ENCODE measurements at places on chromosomes 1 and 21. TPM values are rescaled to one million over a fixed set of nuclear protein-coding genes. Genes with fewer than 3 reads are reported as not detected.

The GUCA2B gene
- total RNA-seq, result not detected

The LAD1 gene
- 220 TPM for total RNA-seq

The OR10T2 gene
- not detected for total RNA-seq

GRCh38 chr1:114040273-114041015 lies 61.2 kb downstream of the OLFML3 start:
- peak; percentile 24 for DNase-seq

- no peak for DNase-seq
Measured at GRCh38 chr1:172351346-172351745, 69.1 kb upstream of the C1orf105 start.

- DNase-seq, result no peak
Measured at GRCh38 chr1:179516976-179517705, 58.6 kb downstream of the NPHS2 start.

DNA sequence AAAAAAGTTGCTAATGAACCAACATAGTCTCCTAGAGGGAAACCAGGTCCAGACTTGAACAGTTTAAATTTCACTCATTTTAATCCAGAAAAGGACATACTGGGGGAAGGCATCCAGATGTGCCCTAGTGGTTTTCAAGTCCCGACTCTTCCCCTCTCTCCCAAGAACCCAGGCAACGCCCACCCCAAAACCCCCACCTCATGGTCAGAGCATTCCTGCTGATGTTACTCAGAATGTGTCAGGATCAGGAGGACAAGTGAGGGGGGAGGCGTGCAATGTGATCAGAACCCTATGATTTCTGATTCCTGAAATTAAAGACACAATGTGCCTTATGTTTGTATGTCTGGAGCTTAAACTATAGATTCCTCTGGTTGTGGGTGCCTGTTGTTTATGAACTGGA lies 1.6 kb upstream of the CTSK start:
- peak; percentile 91 for DNase-seq

GRCh38 chr1:203544485-203544884 lies 50.5 kb downstream of the OPTC start:
- no peak for DNase-seq

DNA sequence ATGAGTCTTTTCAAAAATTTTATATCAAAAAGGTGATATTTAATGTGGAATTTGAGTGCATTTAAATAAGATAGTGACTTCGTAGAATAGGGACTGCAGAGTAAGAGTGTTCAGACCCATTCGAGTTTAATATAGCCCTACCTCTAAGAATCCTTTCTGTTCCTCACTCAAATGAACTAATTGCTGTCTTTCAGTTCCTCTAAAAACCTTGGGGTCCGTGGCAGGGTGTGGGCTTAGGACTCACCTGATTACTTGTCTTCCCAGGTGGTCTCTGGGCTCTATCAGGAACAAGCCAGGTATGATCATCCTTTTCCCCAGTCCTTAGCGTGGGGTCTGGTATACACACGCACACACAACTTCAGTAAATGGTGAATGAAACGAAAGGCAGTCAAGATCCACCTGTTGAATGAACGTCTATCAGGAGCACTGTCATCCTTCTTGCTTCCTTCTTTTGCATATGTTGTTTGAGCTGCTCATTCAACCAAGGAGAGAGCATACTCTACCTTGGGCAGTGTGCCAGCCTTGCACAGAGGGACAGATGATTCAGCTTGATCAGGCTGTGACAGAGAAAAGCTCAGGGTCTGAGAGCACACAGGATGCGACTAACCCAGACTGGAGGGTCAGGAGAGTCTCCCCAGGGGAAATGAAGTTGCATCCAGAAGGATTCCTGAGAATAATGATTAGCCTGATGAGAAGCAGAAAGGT lies 1.2 kb upstream of the RNF11 start:
- DNase-seq, result peak; percentile 70

DNA sequence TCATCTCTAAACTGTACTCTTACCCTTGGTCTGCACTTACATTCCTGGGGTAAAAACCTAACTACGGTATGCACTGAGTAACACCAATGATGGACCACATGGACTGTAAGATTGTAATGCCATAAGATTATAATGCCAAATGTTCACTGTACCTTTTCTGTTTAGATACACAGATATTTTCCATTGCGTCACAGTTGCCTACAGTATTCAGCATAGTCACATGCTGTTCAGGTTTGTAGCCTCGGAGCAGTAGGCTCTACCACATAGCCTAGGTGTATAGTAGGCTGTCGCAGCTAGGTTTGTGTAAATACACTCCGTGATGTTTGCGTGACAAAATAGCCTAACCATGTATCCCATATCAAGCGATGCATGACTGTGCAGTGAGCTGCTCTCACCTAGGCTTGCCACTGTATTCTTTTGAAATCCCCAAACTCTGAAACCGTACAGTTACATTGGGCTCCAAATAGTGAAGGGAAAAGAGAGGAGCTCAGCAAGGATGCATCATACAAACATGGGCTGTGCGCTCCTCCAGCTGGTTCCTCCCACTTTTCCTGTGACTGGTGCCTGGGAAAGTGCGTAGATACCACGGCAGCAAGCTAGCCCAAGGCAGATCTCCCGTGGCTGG lies 35.2 kb downstream of the CFAP57 start:
- no peak for DNase-seq

GRCh38 chr1:33848205-33848937 lies 15.5 kb upstream of the HMGB4 start:
- DNase-seq, result no peak
